ENCODE measurements at places on chromosomes 5 and 9. TPM values are rescaled to one million over a fixed set of nuclear protein-coding genes. Genes with fewer than 3 reads are reported as not detected.

TNFSF8 gene
- total RNA-seq = 25.9 TPM

SV2C gene
- not detected for total RNA-seq

- DNase-seq = peak; percentile 67
These were observed 642 bp upstream of the ITGA1 start for GRCh38 chr5:52786949-52787599.

GRCh38 chr5:11785771-11786352 is 118.4 kb downstream of the CTNND2 start:
- DNase-seq = no peak

DNA sequence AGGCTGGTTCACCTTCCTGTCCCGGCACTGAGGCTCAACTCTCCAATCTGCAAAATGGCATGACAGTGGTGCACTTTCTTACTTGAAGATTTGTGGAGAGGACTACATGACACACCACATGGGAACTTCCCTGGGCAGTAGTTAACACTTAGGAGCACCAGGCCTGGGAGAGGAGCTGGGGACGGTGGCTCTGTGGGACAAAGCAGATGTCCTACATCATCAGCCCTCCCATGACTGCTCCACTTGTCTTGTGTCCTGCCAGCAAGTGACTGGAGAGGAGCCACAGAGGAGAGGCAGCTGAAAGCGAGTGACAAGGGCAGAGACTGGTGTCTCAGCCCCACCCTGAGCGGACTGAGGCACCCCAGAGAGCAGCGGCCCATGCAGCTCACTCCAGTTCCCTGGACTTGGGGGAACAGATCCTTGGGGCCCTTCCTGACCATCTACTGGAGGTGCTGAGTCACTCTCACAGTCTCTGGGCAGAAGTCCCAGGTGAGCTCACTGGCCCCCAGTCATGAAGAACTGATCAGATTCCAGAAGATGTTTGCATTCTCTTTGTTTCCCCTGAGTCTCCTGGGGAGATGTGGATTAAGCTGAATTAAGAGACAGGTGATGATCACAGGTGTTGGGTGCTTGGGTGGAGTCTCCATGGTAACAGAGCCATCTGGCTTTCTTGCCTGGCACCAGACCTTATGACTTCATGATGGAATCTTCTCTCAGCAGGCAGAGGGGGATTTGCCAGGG is 13.2 kb upstream of the SLC25A48 start:
- DNase-seq = no peak

DNA sequence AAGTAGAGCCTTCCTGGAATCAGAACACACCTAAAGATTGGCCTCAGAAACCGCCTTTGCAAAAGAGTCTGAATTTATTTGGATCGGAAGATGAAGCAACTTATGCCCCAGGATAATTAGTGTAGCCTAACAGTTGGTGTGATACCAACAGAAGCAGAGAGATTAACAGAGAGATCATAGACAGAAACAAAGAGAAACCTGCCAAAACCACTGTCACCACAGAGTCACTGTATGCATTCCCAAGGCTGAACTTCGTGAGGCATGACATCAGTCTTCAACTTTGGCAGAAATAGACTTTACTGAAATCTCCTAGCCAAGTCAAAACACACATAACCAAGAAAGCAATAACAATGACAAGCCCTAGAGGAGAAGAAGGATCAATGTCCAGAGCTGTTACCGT is 361.8 kb downstream of the ELAVL2 start:
- DNase-seq = no peak

SREK1 gene
- total RNA-seq = 60.0 TPM

GRCh38 chr5:163622799-163623198 is 117.4 kb downstream of the MAT2B start:
- DNase-seq = no peak

IL3 gene
- not detected for total RNA-seq

GRCh38 chr5:81825237-81825636 is 74.3 kb upstream of the SSBP2 start:
- DNase-seq = no peak

PRELID2 gene
- 0.12 TPM for total RNA-seq

TTC16 gene
- total RNA-seq = 0.50 TPM

DNA sequence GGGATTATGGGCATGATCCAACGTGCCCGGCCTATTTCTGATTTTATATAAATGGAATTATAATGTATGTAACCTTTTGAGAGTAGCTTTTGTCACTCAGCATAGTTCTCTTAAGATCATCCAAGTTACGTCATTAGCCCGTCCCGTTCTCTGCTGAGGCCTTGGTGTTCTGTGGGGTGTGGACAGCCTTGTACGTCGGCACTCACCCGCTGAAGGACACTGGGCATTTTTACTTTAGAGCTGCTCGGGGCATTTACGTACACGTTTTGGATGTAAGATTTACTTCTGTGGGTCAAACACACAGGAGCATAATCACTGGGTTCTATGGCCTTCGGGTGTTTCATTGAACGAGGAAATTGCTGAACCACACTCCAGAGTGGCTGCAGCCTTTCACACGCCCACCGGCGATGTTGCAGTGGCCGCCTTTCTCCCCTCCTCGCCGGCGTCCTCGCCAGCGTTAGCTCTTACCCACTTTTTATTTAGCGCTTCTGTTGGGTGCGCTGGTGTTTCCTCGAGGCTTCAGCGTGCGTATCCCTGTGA is 101.8 kb downstream of the EHMT1 start:
- no peak for DNase-seq

DNA sequence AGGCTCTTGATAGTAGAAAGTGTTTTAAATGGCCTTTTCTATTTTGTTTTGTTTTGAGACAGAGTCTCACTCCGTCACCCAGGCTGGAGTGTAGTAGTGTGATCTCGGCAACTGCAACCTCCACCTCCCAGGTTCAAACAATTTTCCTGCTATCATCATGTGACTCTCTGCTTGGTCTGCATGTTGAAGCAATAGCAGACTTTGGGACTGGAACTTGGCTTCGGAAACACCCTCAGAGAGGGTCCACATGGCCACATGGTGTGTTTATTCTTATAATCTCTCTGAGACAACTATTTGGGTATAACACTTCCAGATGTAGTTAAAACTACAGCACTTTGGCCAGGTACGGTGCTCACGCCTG is 10.9 kb downstream of the SLC1A1 start:
- DNase-seq = no peak
